Ascending aorta (tissue), 2 donors: ENCODE measurements at places on chromosomes 4 and X.

DNA sequence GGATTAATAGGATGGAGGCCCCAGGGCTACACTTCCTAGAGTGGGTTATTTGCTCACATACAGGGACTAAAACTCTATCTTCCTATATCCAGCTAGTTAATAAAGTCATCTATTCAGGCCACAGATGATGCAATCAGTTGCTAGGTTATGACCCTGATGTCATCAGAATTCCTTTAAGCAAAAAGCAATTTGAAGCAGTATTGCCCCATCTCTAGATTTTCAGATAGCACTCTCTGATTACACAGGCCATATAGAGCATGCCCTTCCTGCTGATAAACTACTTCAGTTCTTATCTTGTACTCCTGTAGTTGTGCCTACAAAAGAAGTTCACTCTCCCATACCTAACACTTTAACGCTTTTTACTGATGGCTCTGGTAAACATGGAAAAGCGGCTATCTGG, 84.8 kb downstream of the TMEM144 start:
- DNase-seq = no peak

GRCh38 chr4:168831919-168832762, 177.9 kb downstream of the CBR4 start:
- peak; percentile 93 for DNase-seq

DNA sequence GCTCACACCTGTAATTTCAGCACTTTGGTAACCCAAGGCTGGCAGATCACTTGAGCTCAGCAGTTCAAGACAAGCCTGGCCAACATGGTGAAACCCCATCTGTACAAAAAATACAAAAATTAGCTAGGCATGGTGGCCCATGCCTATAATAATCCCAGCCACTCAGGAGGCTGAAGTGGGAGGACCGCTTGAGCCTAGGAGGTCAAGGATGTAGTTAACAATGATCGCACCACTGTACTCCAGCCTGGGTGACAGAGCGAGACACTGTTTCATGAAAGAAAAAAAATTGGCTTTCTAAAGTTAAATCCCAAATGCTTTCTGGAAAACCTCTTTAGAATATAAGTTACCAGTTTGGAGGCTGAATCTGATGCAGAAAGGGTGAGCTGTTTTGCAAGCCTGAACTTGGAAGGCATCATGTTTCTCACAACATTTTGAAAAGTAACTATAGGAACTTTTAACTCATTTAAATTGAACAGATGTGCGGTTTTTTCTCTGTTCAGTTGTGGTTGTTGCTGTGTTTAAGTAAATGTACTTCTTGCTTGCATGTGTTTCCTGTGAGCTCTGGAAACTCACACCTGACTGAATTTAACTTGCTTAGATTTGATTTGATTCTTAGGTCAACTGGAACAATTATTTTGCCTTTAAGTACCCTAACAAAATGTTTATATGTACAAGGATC, 39.8 kb upstream of the TMEM131L start:
- no peak for DNase-seq

DNA sequence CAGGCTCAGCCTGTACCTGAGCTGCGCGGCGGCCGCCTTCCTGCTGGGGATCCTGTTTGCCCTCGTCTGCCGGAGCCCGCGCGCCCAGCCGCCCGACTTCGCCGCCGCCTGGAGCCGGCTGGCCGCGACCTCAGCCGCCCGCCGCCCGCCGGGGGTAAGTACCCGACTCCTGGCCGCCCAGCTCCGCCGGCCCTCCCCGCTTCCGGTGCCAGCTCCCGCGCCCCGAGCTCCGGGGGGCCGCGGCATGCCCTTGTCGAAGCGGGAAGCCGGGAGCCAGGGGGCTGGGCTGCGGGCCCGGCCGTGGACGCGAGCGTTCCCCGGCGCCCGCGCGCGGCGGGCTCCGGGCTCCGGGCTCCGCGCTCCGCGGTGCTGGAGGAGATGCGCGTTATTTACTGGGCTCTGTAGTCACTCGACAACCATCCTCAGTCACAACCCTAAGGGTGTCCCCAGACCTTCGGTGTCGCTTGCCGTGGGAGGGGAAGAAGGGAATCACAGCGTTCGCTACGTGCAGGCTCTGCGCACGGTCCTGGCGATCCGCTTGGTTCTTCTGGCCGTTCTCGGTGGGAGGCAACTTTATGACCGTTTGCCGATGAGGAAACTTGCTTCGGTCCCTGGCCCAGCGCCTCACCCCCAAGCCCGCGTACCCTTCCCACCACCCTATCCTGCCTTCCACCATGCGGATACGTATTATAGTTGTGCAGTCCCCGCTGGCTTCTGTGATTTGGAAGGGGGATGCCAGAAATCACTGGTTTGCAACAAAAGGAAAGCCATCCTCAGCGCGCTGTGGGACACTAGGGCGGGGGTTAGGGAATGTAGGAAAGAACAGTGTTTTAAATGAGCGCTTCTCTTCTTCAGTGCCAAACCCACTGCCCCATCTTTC, 944 bp downstream of the SNX25 start:
- DNase-seq = peak; percentile 74

- DNase-seq = no peak
Observed at GRCh38 chrX:46381630-46382029, 163.6 kb downstream of the ZNF674 start.

- no peak for DNase-seq
Observed at GRCh38 chr4:28360681-28361080, 1500.0 kb downstream of the STIM2 start.

DNA sequence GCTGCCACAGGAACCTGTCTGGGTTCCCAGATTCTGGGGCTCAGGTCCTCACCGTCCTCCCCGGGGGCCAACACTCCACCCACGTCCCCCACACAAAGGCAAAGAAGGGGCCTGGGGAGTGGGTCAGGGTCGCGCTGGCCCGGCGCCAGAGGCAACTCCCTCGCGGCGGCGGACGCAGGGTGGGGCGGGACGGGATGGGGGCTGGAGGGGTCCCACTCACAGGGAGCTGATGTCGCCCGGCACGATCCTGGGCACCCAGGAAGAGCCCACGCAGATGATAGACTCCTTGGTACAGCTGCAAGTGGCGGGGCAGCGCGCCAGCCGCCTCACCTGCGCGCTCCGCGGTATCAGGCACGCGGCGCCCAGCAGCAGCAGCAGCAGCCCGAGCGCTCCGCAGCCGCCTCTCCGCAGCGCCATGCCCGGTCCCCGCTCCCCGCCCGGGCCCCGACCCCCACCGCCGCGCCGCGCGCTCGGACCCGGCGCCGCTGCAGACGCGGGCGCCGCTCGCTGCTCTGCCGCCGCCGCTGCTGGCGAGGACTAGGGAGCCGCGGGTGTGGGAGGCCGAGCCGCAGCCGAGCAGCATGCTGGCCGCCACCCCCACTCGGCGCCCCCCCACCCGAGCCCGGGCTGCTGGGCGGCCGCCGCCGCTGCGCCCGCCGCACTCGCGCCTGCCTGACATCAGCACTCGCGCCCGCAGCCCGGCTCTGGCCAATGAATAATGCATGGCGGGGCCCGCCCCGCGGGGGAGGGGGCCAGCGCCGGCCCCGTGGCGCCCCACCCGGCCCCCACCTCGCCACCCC, at the start of gene LGI2:
Gene LGI2 (minus strand): TSS at position 670 of the 800 bp plus-strand sequence. CDS start 253 bp downstream, at position 417.
- DNase-seq = peak; percentile 11

- DNase-seq = no peak
Observed at GRCh38 chr4:121943941-121944340, 7.9 kb downstream of the TRPC3 start.

- no peak for DNase-seq
Observed at GRCh38 chr4:112897543-112897942, 151.9 kb upstream of the ANK2 start.

DNA sequence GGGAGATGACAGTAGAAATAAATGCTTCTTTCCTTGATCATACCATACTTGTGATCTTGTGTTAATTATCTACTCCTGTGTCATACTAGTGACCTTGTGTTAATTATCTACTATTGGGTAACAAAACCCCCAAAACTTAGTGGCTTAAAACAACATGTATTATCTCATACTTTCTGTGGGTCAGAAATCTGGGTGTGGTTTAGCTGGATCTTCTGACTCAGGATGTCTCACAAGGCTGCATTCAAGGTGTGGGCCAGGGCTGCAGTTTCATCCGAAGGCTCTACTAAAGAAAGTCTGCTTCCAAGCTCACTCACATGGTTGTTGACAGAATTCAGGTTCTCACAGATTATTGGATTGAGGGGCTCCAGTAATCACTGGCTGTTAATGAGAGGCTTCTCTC, 70.3 kb upstream of the NDP start:
- DNase-seq = no peak

DNA sequence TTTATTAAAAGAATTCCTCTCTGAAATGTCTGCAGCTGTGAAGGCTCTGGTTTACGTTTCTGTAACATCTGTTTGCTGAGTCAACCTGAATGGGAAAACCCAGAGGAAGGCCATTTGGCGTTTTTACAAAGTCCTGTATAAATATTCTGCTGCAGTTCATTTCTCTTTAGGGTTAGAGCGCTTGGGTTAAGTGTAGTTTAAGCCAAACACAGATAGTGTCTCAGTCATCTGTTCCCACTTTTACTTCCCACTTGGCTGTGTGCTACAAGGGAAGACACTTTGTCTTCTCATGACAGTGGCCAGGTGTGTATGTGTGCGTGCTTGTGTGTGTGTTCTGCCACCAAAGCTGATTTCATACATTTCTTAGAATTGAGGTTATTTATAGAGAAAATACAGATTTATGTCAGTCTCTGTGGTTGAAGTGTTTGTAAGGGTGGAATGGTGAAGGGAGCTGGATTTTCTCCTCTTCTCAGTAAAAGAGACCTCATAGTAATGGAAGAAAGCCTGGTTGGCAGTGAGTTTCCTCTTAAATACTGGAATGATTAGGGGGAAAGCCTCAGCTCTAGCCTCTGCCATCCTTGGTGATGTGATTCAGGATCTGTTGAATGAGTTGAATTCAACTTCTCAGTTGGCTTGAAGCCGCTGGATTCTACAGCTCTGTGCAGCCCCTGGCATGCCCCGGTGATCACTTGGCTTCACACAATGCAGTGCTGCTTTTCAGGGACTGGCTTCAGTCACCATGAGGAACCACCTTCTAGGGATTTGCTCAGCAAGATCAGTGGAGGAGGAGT, 50.6 kb downstream of the JADE1 start:
- no peak for DNase-seq

- no peak for DNase-seq
Observed at GRCh38 chr4:95049551-95050233, 291.9 kb downstream of the BMPR1B start.

DNA sequence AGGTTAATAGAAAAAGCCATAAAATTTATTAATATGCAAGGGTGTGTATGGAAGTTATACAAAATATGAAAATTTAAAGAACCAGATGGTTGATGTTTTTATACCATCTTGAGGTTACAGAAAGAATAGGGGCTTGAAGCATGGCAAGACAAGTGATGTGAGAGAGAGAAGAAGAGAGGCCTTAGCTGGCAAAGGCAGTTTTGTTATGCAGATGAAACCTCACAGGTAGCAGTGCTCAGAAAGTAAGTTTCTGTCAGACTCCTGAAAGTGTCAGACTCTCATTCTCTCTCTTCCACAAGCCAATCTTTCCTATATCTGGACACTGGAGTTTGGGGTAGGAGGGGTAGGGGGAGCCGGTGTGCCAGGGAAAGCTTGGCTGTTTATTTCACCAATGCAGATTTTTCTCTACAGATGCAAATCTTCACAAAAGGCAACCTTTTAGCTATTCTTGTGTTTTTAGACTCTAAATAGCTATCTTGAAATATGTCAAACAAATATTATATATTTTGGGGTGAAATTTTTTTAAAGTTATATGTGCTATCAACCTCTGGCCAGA, 124.5 kb downstream of the CFAP299 start:
- DNase-seq = no peak

DNA sequence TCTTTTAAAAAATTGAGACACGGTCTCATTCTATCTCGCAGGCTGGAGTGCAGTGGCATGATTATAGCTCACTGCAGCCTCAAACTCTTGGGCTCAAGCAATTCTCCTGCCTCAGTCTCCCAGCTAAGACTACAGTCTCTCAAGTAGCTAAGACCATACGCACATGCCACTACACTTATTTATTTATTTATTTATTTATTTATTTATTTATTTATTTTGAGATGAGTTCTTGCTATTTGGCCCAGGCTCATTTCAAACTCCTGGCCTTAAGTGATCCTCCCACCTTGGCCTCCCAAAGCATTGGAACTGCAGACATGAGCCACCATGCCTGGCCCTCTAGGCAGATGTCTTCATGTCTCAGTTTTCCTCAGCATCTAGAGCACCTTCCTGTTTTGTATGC, 482.2 kb downstream of the CFAP47 start:
- DNase-seq = no peak

DNA sequence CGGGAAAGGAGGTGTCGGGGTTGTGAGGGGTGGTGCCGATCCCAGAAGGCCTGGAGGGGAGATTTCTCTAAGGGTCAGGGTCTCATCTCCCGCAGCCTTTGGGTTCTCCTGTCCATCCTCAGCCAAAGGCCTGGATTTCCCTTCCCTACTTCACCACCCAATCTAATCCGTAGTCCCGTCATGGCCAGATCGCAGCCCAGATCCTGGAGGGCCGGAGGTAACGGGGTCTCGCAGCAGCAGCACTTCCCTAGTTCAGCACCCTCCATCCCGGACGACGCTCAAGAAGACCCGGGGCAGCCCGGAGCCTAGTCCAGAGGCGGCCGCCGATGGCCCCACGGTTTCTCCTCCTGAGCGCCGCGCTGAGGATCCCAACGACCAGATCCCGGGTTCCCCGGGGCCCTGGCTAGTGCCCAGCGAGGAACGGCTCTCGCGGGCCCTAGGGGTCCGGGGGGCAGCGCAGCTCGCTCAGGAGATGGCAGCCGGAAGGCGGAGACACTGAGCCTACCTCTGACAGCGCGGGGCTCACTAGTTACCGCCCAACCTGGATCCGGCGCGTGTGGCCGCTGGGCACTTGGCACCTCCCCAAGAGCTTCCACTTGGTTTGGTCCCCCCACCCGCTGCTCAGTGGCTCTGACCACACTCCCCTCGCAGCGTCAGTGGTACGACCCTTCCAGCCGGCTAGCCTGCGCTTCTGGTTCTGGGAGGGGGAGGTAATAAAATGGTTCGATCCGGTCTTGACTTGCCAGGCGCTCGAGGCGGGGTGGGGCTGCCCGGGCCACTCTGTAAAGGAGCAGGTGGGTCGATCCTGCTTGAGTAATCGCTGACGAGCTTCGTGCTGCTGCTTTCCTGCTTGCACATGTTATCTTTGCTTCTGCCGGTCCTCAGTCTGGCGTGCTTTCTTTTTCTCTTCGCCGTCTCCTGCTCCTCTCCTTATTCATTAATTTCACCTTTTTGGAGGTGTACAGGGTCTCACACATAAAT, 3.6 kb downstream of the MAGIX start:
- no peak for DNase-seq

- no peak for DNase-seq
Observed at GRCh38 chr4:121375262-121375661, 5.6 kb downstream of the QRFPR start.

DNA sequence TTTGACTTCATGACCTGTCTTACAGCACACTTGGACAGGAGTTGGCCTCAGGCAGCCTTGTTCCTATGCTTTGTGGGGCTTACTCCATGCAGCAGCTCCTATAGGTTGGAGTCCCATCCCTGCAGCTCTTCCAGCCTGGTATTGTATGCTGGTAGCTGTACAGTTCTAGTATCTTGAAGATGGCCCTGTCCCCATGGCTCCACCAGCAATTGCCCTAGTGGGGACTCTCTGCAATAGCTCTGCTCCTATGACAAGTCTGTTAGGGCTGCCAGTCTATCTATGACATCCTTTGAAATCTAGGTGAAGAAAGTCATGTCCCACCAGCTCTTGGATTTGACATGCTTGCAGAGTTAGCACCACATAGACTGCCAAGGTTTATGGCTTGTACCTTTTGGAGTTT, 252.6 kb downstream of the ANTXR2 start:
- no peak for DNase-seq

GRCh38 chr4:138348055-138348454, 105.9 kb upstream of the SLC7A11 start:
- no peak for DNase-seq

GRCh38 chrX:105109936-105110335, 110.6 kb downstream of the TEX13A start:
- no peak for DNase-seq

- no peak for DNase-seq
Observed at GRCh38 chr4:55181010-55182005, 55.9 kb upstream of the KDR start.
